Endothelial cell of umbilical vein (primary cell): ENCODE measurements at places on chromosomes 1 and 21. TPM values are rescaled to one million over a fixed set of nuclear protein-coding genes. Genes with fewer than 3 reads are reported as not detected.
A peak's percentile ranks its signal among the peaks of the same experiment; 100 is the strongest.

- no peaks in the 10 kb centered on the region for H3K27me3 ChIP-seq
- H3K4me1 ChIP-seq: peaks cover 22% of the 10 kb centered on the region
- H3K4me3 ChIP-seq: peak overlapping the region; percentile 64
- peaks cover 11% of the 10 kb centered on the region for H3K36me3 ChIP-seq
These were observed 42.6 kb downstream of the CD34 start for GRCh38 chr1:207868251-207868773.

GRCh38 chr1:202210385-202210784 is 16.8 kb downstream of the LGR6 start:
- peaks cover 32% of the 10 kb centered on the region for H3K27me3 ChIP-seq
- no peak overlapping the region for H3K27ac ChIP-seq
- DNase-seq: no peak
- H3K36me3 ChIP-seq: no peaks in the 10 kb centered on the region

GRCh38 chr1:229028544-229028943 is 242.4 kb upstream of the RAB4A start:
- peaks cover 26% of the 10 kb centered on the region for H3K4me1 ChIP-seq
- H3K4me3 ChIP-seq: no peak overlapping the region
- no peak overlapping the region for H3K27ac ChIP-seq
- H3K36me3 ChIP-seq: no peaks in the 10 kb centered on the region
- no peak for DNase-seq

DNA sequence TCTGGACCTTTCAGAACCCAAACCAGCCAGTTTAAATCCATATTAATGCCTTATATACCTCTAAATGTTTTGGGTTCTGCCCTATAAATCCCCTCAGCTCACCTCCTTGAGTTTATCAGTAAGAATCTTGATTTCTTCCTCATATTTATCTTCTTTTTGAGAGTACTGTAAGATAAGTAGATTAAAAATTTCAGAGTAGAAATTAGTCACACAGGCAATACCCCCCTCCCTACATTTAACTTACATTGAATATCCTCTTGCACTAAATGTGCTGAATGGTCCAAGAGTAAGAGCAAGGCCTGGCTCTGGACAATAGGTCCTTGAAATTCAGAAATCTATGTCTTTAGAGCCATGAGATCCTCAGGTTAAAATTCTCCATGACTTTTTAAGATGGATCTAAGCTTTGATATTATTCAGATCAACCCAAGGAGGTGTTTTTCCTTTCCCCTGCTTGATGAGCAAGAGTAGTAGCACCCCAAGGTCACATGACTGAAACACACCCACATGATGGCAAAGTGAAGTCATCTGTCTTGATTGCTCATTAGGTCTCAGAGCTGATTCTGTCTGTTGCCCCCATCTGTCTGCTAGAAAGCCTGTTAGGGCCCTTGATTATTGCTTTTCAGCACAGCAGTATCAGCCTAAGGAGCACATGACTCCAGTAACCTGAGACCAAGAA is 15.8 kb upstream of the NUP210L start:
- no peak overlapping the region for H3K4me3 ChIP-seq
- H3K27ac ChIP-seq: no peak overlapping the region
- no peak for DNase-seq
- H3K4me1 ChIP-seq: peaks cover 2% of the 10 kb centered on the region
- H3K27me3 ChIP-seq: no peaks in the 10 kb centered on the region

GRCh38 chr1:230682882-230683610 is 30.9 kb downstream of the AGT start:
- H3K4me3 ChIP-seq: no peak overlapping the region
- no peak for DNase-seq
- peaks cover 13% of the 10 kb centered on the region for H3K36me3 ChIP-seq
- peaks cover 4% of the 10 kb centered on the region for H3K4me1 ChIP-seq
- no peak overlapping the region for H3K27ac ChIP-seq

DNA sequence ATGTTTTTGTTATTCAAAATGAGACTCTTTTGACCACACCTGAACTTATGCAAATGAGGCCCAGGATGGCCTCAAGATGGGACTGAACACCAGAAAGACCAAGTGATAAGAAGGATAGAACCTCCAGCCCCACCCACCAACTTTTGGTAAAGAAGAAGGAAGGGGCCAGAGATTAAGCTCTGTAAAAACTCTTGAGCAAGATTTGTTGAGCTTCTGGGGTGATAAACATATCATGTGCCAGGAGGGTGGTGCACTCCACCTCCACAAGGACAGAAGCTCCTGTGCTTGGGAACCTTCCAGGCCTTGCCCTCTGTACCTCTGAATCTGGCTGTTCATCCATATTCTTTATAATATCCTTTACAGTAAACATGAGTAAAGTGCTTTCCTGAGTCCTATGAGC is 5.3 kb downstream of the RSPH1 start:
- H3K27me3 ChIP-seq: peaks cover 21% of the 10 kb centered on the region
- H3K4me1 ChIP-seq: peaks cover 4% of the 10 kb centered on the region
- H3K36me3 ChIP-seq: no peaks in the 10 kb centered on the region
- DNase-seq: no peak
- H3K27ac ChIP-seq: no peak overlapping the region

DNA sequence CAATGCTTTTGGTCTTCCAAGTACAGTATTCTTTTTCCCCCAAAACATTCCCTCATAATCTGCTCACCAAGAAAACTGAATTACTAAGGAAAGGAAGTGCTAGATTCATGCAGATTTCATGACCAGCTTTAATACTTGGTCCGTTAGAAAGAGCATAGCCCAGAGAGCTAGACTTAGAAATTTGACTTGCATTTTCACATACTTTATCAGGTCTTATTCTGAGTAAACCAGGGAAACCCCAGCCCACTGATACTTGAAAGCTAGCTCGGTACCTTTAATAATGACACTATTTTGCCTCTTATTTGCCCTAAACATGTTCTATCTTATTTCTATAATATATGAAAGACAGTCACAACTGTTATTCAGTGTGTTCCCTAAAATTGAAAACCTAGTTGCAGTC is 204.5 kb downstream of the TTLL7 start:
- DNase-seq: no peak
- no peak overlapping the region for H3K27ac ChIP-seq
- H3K36me3 ChIP-seq: no peaks in the 10 kb centered on the region
- H3K4me3 ChIP-seq: no peak overlapping the region
- no peaks in the 10 kb centered on the region for H3K4me1 ChIP-seq

LEFTY2 gene
- not detected in 2 replicates for total RNA-seq

KRTAP13-2 gene
- not detected in 2 replicates for total RNA-seq

HSF2BP gene
- total RNA-seq: 0.55 and 0.67 TPM in 2 replicates

ELOVL1 gene
- 126 and 134 TPM in 2 replicates for total RNA-seq

AQP10 gene
- not detected in 2 replicates for total RNA-seq

RGS13 gene
- not detected in 2 replicates for total RNA-seq

FALEC gene
- not detected in 2 replicates for total RNA-seq
